ENCODE measurements at places on chromosomes 1 and 21. TPM values are rescaled to one million over a fixed set of nuclear protein-coding genes. Genes with fewer than 3 reads are reported as not detected.

DNA sequence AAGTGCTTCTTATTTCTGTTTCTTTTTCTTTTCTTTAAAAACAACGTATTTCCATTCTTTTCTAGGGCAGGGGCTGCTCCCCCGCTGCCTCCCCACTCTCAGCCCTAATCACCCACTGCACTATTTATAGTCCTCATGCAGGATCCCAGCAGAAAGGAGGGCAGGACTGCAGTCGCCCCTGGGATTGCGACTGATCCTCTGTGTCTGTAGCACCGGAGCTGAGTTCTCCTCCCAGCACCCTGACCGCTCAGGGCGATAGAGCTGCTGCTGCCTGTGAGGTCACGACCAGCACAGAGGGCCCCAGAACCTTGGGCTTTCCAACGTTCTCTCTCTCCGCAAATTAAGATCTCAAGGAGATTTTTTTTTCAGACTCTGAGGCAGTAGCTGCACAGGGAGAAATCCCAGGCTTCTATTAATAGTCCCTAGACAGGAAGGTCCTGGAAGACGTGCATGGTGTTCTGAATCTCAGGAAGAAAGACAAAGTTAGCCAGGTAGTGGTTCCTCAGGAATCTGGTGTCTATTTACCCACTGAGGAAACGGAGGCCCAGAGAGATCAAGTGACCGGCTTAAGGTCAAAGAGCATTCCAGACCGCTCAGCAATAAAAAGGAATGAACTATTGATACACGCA is 46.8 kb downstream of the PRAMEF20 start:
- H3K36me3 ChIP-seq: no peaks in the 10 kb centered on the region
- no peaks in the 10 kb centered on the region for H3K27me3 ChIP-seq
- no peak overlapping the region for H3K4me3 ChIP-seq
- no peak for DNase-seq

- DNase-seq: no peak
- no peak overlapping the region for H3K27ac ChIP-seq
- H3K4me3 ChIP-seq: no peak overlapping the region
- no peaks in the 10 kb centered on the region for H3K27me3 ChIP-seq
- no peaks in the 10 kb centered on the region for H3K4me1 ChIP-seq
Observed at GRCh38 chr1:111551623-111552411, 48.4 kb upstream of the ADORA3 start.

GRCh38 chr1:63545780-63546179 is 22.5 kb downstream of the EFCAB7 start:
- no peak for DNase-seq
- H3K4me1 ChIP-seq: no peaks in the 10 kb centered on the region
- no peak overlapping the region for H3K4me3 ChIP-seq
- H3K36me3 ChIP-seq: peaks cover 7% of the 10 kb centered on the region

DNA sequence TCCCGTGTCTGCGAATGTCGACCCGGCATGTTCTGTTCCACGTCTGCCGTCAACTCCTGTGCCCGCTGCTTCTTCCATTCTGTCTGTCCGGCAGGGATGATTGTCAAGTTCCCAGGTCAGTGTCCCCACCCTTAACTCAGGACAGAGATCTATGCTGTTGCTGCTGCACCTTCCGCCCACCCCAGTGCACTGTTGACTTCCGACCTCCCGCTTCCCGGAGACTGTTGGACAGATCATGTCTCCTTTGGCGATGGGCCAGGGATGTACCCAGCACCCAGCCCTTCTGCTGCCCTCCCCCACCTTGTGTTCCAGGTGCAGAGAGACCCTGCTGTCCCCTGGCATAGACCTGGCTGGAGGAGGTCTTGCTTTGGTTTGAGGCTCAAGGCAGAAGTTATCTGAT is 41.3 kb downstream of the TNFRSF8 start:
- DNase-seq: no peak
- no peak overlapping the region for H3K27ac ChIP-seq
- H3K4me1 ChIP-seq: no peaks in the 10 kb centered on the region
- H3K27me3 ChIP-seq: no peaks in the 10 kb centered on the region
- H3K36me3 ChIP-seq: no peaks in the 10 kb centered on the region

DNA sequence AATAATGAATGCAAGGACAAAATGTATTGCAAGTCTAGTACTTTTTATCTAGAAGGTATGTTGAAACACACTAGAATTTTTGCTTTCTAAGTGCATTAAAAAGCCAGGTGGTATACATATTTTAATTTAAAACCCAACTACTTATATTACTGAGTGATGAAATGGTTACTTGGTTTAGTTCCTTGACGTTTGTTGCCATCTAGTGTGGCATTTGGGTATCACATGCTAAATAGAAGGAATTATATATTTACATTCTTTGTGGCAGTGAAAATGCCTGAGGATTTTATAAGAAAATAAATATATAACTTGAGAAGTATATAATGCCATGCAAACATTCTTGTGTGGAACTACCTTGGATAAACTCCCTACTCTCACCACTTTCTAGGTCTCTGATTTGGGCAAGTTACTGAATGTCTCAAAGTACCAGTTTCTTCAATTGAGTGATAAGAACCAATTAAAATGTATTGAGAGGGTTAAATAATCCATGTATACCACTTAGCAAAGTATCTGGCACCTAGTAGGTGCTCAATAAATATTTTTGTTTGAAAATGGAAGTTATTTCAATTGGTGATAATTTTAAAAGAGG is 69.6 kb downstream of the SDCCAG8 start:
- H3K27me3 ChIP-seq: no peaks in the 10 kb centered on the region
- no peaks in the 10 kb centered on the region for H3K4me1 ChIP-seq
- no peak for DNase-seq
- no peak overlapping the region for H3K4me3 ChIP-seq

- H3K27ac ChIP-seq: no peak overlapping the region
- H3K27me3 ChIP-seq: no peaks in the 10 kb centered on the region
- no peaks in the 10 kb centered on the region for H3K4me1 ChIP-seq
Observed at GRCh38 chr1:221748981-221749380, 7.1 kb upstream of the DUSP10 start.

DNA sequence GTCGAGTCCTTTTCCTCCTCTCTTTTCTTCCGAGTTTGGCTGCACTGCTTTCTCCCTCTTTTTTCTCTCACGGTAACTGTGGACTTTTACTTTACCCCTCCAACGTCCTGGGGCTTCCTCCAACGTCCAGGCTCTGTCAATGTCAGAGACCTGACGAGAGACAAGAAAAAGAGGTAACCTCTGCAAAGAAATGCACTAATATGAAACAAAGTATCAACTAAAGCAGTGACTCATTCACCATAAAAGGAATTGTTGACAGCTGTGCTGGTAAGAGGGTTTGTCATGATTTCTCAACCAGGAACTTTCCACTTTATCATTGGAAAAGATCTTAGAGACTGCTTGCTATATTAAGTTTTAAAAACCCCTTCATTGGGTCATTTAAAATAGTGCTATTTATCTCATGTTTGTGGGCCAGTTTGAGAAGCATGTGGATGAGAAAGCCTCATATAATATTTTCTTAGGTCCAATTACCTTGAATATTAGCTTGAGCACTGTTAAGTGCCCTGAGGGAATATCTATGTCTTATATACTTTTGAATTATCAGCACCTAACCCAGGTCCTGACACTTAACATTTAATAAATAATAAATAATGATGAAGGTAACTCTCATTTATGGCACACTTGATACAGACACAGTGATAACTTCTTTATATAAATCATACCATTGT is at the start of gene GBP2:
Gene GBP2, minus strand, starts transcription at position 202 of the 668 bp plus-strand sequence. CDS start 4,148 bp downstream, outside the sequence.
- H3K27ac ChIP-seq: peak within 1 kb of the TSS; percentile 81
- peaks cover 7% of the 10 kb centered on the region for H3K4me1 ChIP-seq
- peak within 1 kb of the TSS; percentile 52 for H3K4me3 ChIP-seq
- H3K36me3 ChIP-seq: peaks cover 5% of the 10 kb centered on the region
- H3K27me3 ChIP-seq: no peaks in the 10 kb centered on the region

DNA sequence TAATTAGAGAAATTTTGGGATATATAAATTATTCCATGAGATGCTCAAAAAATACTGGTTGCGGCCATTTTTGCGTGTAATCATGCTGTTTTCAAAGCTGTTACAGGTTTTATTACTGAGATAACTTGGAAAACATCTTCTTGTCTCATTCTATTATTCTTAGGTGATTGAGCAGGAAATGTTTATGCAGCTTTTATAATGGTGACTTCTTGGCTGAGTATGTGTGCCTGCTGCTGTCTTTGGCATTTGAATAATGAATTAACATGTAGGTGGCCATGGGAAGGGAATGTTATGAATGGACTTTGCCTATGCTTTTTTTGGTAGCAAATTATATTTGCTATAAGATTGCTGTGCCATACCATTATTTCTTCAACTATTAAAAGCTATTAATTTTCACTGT is 52.5 kb downstream of the RASAL2 start:
- no peak overlapping the region for H3K27ac ChIP-seq
- peaks cover 8% of the 10 kb centered on the region for H3K4me1 ChIP-seq
- no peak overlapping the region for H3K4me3 ChIP-seq
- DNase-seq: no peak
- no peaks in the 10 kb centered on the region for H3K36me3 ChIP-seq

DNA sequence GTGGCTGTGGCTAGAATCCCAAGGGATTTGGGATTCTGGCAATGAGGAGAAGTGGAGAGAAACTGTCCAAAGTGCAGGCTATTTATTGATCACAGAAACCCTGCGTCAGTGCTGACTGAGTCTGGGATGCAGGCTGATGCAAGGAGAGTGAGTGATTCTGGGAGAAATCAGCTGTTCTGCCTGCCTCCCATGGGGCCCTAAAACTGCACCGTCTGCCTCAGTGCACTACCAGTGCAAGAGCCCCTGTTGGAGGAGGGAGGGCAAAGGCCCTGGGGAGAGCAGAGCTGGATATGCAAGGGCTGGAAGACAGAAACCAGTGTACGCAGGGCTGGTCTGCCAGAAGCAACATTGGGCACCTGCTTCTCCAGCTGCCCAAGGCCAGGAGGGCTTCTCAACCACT is 42.6 kb downstream of the C1orf198 start:
- peak overlapping the region; percentile 90 for H3K27ac ChIP-seq
- H3K27me3 ChIP-seq: no peaks in the 10 kb centered on the region
- H3K36me3 ChIP-seq: no peaks in the 10 kb centered on the region
- H3K4me3 ChIP-seq: peak overlapping the region; percentile 24

DNA sequence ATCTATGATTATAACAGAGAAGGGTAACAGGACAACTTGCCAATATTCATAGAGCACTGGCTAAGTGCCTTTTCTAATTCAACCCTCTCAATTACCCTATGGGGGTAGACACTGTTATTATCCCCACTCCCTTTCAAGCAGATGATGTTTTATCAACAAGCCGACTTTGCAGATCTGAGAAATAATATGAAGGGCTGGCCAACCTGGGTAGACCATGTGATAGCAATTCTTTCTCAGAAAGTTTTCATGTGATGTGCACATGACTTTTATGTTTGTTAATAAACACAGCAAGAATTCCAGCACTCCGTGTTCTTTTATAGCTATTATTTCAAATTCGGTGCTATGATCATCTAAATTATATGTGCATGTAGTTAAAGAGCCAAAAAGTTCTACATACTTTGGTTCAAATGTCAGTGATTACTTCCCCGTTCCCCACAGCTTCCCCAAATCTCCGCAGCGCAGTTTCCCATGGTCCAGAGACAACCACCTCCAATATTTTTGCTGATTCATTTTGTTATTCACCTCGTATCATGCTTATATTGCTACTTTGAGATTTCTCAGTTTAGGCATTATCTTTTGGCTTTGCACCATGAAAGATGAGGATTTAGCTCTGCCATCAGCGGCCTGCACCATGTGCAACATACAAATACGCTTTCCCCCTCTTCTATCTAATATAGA is 96.7 kb upstream of the GADD45A start:
- peaks cover 60% of the 10 kb centered on the region for H3K4me1 ChIP-seq
- no peak for DNase-seq
- H3K4me3 ChIP-seq: no peak overlapping the region
- H3K27ac ChIP-seq: peak overlapping the region; percentile 79
- no peaks in the 10 kb centered on the region for H3K36me3 ChIP-seq

GRCh38 chr1:49606082-49606481 is 417.7 kb downstream of the AGBL4 start:
- H3K4me3 ChIP-seq: no peak overlapping the region
- H3K4me1 ChIP-seq: no peaks in the 10 kb centered on the region
- H3K27ac ChIP-seq: no peak overlapping the region
- no peaks in the 10 kb centered on the region for H3K27me3 ChIP-seq
- no peak for DNase-seq
- H3K36me3 ChIP-seq: no peaks in the 10 kb centered on the region

DNA sequence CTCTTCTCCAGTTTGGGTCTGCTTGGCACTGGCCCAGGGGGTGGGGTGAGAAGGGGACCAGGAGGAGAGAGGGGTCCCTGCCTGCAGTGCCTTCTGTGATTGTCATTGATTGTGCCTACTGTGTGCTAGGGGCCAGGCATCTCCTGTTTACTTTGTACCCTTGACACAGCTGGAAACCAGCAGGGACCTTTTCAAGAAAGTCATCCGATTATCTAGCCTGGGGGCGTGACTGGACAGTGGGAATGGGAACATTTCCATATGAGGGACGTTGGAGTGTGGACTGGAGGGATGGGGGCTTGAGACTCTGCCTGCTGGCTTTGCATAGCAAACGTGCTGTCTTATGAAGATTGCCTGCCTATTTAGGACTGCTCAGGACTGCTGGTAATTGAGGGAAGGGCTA is 19.8 kb upstream of the DMBX1 start:
- no peak overlapping the region for H3K4me3 ChIP-seq
- peaks cover 5% of the 10 kb centered on the region for H3K4me1 ChIP-seq
- H3K36me3 ChIP-seq: no peaks in the 10 kb centered on the region
- no peak overlapping the region for H3K27ac ChIP-seq
- DNase-seq: no peak

GRCh38 chr1:208980605-208981004 is 602.9 kb upstream of the CAMK1G start:
- H3K36me3 ChIP-seq: no peaks in the 10 kb centered on the region
- no peaks in the 10 kb centered on the region for H3K27me3 ChIP-seq
- no peak for DNase-seq
- H3K4me1 ChIP-seq: no peaks in the 10 kb centered on the region
- H3K4me3 ChIP-seq: no peak overlapping the region

- no peak overlapping the region for H3K4me3 ChIP-seq
- no peak for DNase-seq
- H3K36me3 ChIP-seq: no peaks in the 10 kb centered on the region
- no peaks in the 10 kb centered on the region for H3K27me3 ChIP-seq
- H3K4me1 ChIP-seq: no peaks in the 10 kb centered on the region
Observed at GRCh38 chr1:214917081-214917635, 165.4 kb upstream of the KCNK2 start.

Gene GPX7
- 6.3 TPM for total RNA-seq

Gene SNRPE
- total RNA-seq: 5.1 TPM

Gene ADAMTS1
- total RNA-seq: 672 TPM

Gene KPNA6
- 26.1 TPM for total RNA-seq

Gene C1orf116
- total RNA-seq: not detected

Gene CELF3
- not detected for total RNA-seq

Gene TBCE
- total RNA-seq: 67.8 TPM

Gene S100A12
- not detected for total RNA-seq

Gene FCER1G
- 69.9 TPM for total RNA-seq

Gene PCNX2
- 13.6 TPM for total RNA-seq

Gene ZBTB8OS
- 3.0 TPM for total RNA-seq

Gene AKT3
- 38.0 TPM for total RNA-seq

Gene FH
- total RNA-seq: 29.9 TPM
